CD4-positive, alpha-beta T cell treated with Interleukin-6 for 4 hours (primary cell): ENCODE measurements at places on chromosomes 12 and 14.
A peak's percentile ranks its signal among the peaks of the same experiment; 100 is the strongest.

- no peak for DNase-seq
These were observed 1585.3 kb upstream of the TMEM132C start for GRCh38 chr12:126681676-126682075.

DNA sequence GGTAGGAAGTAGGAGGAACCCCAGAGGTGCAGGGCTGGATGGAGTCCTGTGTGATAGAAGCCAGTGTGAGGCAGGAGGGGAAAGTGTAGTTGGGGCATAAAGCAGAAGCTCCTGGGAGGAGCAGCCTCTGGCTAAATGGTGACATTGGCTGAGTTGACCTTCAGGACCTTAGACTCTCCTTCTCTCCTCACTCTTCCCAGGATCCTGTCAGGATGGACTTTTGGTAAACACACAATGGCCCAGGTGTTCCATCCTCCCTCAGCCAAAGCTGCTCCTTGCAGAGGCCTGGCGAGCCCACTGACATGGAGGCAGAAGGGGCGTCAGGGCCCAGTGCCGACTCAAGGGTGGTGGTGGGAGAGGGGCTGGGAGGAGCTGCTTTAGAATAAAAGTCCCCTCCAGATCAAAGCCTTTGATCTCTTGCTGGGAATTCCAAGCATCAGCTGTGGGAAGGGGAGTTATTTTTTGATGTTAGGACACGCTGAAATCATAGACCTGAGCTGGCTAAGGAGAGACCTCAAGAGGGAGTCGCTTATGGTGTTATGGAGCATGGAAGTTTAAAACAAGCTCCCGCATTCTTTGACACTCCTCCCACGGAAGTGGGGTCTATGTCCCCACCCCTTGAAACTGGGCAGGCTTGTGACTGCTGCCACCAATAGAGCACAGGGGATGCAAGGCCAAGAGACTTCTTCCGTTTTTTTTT lies 44.1 kb downstream of the SMIM41 start:
- DNase-seq, result no peak

DNA sequence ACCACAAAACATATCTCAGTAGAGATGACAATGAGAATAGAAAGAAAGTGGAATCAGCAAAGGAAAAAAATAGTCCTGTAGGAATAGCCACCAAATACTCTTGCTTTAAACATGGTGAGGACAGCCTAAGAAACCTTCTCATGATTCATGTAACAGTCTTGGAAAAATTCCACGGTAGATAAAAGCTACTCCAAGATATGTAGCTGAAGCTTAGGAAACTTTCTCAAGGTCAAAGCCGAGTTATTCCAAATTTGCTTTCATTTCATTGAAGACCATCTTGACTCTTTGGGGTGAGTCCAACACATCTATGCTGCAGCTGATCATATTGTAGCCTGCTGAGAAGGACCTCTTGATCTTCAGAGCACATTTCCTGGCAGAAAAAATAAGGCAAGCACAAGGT lies 157.6 kb downstream of the PAH start:
- no peak for DNase-seq

- DNase-seq, result no peak
These were observed 392.0 kb downstream of the EMP1 start for GRCh38 chr12:13588574-13588973.

- DNase-seq, result peak; percentile 8
These were observed 32.1 kb downstream of the DEPDC4 start for GRCh38 chr12:100234591-100235304.

DNA sequence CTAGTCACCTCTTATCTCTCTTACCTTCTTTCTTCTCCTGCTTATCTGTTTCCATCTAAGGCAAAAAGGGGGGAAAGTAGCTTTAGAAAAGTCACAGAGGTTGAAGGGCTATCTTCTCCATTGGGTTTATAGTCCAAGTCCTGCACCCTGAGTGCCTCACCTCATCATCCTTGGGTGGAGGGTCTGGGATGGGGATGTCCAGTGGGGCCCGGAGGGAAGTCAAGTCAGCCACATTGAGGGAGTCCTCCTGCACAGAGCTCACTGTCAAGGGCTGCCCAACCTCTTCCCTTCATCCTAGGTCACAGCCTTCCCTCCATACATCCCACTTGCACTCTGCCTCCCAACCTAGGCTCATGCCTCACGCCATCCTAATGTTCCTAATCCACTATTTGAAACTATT lies 1.2 kb downstream of the PSME2 start:
- DNase-seq, result no peak

DNA sequence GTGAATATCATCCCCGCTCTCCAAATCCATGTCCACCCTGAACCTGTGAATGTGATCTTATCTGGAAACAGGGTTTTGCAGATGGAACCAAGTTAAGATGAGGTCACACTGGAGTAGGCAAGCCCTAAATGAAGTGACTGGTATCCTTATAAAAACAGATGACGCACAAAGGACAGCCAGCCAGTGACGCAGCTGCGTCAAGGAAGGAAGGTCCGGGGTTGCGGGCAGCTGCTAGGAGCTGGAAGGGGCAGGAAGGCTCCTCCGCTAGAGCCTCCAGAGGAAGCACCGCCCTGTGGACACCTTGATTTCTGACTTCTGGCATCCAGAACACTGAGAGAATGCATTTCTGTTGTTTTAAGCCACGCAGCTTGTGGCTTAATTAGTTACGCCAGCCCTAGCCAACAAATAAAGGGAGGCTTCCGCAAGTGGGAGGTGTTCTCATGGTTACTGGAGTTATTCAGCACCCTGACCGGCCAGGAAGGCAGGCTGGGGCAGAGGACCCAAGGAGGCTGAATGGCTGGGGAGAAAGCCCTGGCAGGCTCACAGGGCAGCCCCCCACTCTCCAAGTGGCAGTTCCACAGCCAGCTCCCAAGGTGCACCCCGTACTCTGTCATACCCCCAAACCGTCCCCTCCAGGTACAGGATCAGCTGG lies 127.6 kb upstream of the NCOR2 start:
- no peak for DNase-seq

DNA sequence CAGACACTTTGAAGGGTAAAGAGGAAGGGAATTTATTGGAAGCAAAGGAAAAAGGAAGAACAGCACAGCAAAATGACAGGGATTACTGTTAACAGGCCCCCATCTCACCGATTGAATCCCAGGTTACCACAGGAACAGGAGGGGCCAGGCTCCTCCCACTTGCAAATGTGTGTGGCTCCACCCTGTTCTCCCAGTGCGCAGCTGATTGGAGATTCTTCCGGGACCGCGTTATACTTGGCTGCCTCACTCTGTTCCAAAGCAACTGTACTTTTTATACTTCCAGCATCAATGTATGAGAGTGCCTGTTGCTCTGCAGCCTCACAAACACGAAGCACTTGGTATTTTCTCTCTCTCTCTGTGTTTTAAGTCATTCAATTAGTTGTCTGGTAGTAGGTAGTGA lies 273.6 kb upstream of the MDGA2 start:
- no peak for DNase-seq

- no peak for DNase-seq
These were observed 108.3 kb downstream of the KIF26A start for GRCh38 chr14:104246401-104247335.

- DNase-seq, result no peak
These were observed 27.5 kb upstream of the OAS1 start for GRCh38 chr12:112879191-112879705.

DNA sequence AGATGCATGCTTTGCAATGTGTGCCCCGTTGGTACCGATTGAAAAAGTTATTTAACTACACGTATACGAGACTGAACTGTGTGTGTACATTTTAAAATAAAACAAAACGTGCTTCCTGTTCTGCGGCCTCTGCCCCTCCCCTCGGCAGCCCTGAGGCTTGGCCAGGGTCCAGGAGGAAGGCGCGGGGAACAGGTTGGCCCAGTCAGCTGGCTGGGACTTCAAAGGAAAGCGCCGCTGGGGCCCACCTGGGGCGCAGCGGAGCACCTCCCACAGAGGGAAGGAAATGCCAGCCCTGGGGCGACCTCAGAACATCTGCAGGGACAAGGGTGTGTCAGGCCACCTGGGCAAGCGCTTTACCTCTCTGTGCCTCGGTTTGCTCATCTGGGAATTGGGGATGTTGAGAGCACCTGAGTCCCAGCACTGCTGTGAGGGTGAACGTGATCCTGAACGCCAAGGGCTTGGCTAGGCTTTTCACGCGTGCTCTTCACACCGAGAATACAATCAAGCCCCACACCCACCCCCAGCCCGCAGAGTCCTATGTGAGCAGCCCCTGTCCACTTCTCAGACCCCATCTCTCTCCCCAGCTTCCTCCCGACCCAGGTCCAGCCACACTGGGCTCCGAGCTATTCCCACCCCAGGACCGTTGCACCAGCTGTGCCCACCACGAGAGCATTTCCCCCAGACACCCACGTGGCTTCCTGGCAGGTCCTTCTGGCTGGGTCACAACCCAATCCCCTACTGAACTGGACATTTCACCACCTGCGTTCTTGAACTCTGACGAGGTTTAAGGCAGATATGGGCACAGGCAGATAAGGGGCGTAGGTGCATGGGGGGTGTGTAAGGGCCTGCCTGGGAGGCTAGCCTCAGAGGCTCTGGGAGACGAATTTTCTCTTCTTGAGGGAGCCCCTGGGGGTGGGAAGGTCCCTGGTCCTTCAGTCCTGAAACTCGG lies 41.9 kb upstream of the NCOR2 start:
- peak; percentile 93 for DNase-seq

DNA sequence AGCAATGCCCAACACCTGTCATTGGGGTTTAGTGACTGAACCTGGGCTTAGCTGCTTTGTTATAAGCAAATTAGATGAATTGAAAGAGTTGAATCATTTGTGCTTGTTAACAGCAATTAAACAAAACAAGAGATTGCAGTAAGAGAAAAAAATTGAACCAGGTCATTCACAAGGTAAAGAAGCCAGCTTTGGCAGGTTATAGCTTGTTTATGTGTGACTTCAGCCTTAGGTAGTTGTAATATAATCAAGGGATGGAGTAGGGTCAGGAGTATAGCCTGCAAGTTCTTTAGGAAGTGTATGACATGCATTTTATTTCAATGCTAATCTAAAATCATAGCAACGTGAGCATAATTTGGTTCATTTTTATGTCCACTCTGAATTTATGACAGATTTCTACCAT lies 63.4 kb upstream of the PLEKHG3 start:
- no peak for DNase-seq

DNA sequence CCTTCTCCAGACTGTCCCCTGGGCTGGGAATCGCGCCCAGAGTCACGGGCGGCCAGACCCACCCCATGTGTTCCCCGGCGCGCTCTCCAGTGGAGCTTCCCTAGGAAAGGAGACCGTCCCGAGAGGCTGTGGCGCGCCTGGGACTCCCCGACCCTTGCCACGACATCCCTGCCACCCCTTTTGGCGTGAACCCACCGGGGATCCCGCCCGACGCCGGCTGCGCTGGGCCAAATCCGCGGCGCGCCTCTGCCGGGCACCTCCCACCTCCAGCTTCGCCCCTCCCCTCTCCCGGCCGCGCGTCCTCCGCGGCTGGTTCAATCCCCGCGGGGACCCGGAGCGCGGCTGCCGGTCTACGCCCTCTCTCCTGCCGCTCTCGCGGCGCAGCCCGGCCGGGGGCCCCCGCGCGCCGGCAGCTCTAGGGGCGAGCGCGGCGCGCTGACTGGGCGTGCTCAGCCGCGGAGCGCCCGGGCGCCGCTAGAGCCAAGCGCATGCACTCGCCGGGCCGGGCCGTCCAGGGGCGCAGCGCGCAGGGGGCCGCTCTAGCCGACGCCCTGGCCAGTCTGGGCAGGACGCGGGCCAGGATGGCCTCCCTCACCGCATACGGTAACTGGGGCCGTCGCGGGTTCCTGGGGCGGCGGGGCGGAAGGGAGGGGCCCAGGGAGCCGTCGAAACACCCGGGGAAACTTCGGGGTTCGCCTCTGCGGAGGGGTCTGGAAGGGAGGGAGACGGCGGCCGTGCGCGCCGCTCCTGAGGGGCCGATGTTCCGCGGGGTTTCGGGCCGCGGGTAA lies 77.4 kb upstream of the ANO4 start:
- no peak for DNase-seq

DNA sequence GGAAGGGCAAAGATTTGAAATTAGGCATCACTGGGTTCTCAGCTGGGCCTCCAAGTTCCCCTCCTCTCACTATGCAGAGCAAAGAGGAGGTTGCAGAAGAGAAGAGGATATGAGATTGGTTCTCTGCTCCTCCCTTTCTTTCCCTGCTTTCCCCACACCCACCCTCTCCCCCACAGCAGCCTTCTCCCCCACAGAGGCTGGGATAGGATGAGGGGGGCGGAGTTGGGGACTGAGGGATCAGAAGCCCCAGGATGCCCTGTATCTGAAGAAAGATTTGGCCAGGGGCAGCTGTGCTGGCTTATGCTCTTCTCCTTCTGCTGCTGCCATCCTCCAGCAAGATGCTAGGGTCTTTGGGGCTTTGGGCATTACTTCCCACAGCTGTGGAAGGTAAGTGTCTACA lies at the start of gene AMHR2:
AMHR2 (plus strand) TSS at position 259 of the 400 bp plus-strand sequence; CDS start at position 339, 80 bp downstream.
- no peak for DNase-seq

GRCh38 chr12:34022079-34022830 lies at the start of gene ALG10:
TSS of gene ALG10 (plus strand) at chr12:34022496. CDS start at chr12:34022600, 104 bp downstream.
- DNase-seq, result peak; percentile 98

DNA sequence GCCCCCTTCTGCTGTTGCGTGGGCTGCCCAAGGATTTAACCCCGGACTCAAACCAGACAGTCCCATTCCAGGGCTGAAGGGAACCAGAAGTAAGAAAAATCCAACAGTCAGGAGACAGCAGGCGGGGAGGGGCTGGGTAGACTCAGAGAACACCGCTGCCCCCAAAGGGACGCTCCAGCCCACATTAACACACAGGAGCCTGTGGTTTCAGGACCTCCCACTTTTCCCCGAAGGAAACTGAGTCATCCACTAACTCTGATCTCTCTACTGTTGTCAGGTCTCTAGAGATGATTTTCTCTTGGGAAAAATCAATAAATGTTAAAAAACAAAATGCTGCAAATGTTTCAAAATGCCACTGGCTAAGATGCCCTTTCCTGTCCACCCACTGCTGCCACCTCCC lies 41.6 kb downstream of the FBXO21 start:
- no peak for DNase-seq

DNA sequence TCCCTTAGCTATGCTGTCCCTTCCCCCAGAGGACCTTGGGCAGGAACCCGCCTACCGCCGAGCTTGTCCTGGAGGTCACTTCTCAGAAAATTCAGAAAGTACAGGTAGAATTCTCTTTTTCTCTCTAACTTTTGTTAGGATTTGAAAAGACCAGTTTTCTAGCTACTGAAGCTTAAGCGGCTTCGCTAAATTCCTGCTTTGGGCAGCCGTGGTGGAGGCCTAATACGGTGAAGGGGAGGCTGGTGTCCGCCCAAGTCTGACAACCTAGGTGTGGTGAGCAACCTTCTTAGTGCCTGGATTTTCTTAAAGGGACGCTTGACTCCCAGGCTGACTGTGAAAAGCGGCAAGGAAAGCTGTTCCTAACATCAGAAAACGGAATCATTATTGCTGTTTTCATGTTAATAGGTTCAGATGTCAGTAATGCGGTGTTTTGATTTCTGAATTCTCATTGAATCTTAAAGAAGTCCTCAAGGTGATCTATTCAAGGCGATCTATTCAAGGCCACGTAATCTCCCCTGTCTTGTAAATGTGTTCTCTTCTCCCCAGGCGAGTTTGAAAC lies 835 bp downstream of the FGD4 start:
- DNase-seq, result no peak

GRCh38 chr12:51432921-51433320 lies 8.3 kb downstream of the SLC4A8 start:
- DNase-seq, result no peak

GRCh38 chr14:43525658-43526057 lies 981.4 kb downstream of the FSCB start:
- no peak for DNase-seq

GRCh38 chr12:27057543-27057942 lies 24.8 kb downstream of the C12orf71 start:
- no peak for DNase-seq

- no peak for DNase-seq
These were observed 2.0 kb downstream of the ASPG start for GRCh38 chr14:104087505-104087904.
